T1000 (cell line): ENCODE measurements at places on chromosomes 5 and 9.

DNA sequence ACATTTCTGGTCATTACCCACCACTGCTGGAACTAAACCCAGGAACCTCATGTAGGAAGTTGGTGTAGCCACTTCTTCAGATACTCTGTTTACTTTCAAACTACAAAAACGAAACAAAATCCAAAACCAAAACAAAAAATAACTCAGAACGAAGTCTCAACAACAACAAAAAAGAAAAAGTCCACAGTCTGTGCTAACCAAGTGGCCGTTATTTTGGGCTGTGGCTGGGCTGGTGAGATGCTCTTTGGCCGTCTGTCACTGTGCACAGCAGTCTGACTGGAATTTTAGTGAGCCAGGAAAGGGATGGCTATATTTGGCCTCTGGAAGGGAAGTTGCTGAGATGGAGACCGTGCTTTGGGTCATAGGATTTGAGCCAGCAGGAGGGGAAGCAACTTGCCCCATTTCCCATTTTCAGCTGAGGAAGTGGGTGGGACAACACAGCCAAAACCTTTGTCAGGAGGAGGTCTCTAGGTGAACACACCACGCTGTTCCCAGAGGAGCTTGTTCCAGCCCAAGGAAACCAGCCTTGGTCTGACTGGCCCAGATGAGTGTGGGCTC, 334.1 kb downstream of the ZSWIM6 start:
- no peak for DNase-seq

DNA sequence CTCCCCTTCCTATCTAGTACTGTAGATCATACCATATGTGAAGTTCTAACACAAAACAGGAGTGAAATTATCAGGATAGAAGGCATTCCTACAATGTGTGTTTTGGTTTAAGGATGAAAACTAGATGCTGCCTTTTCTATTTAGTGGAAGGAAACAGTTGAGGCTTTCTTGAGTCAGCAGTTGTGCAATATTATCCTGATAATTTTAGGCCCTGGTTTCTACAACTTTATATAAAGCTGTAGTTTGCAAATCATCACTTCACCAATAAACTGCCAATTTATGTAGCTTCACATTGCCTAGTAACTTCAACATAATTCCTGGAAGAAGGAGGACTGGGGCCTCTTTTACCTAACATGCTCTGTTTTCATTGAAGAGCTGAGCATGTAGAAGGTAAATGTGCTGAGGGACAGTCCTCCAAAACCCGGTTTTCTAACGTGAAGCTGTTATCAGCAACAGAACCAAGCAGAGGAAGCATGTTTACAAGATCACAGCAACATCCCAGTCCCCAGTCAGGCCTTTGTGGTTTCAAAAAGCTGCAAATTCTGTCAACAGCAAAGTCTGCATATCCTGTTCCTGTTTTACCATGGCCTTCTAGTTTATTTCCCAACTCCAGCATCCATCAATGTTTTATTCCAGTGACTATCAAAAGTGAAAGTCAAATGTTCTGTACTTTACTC, 513.4 kb upstream of the MEF2C start:
- no peak for DNase-seq

DNA sequence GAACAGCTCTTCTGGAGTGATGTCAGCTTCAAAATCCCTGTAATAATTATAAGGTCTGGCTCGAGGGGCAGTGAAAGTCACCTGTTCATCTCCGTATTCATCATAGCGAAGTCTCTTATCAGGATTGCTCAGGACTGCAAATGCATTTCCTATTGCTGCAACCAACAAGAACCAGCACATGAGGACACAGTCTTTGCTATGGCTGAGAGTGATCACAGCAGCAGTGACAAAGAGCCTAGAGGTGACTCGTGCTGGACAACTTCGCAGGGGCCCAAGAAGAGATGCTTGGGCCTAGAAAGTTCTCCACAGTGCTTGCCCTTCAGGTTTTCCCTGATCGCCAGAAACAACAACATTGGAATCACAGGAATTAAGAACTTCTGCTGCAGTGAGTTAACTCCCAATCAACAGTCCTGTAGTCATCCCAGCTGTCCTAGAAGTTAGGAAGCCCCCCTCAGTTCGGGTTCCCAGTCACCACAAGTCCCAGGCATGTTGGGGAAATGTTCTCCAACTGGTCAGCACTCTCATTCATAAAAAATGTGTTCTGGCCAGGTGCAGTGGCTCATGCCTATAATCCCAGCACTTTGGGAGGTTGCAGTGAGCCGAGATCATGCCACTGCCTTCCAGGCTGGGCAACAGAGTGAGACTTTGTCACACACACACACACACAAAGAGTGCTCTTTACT, 13.0 kb downstream of the DNAJC18 start:
- DNase-seq: no peak

DNA sequence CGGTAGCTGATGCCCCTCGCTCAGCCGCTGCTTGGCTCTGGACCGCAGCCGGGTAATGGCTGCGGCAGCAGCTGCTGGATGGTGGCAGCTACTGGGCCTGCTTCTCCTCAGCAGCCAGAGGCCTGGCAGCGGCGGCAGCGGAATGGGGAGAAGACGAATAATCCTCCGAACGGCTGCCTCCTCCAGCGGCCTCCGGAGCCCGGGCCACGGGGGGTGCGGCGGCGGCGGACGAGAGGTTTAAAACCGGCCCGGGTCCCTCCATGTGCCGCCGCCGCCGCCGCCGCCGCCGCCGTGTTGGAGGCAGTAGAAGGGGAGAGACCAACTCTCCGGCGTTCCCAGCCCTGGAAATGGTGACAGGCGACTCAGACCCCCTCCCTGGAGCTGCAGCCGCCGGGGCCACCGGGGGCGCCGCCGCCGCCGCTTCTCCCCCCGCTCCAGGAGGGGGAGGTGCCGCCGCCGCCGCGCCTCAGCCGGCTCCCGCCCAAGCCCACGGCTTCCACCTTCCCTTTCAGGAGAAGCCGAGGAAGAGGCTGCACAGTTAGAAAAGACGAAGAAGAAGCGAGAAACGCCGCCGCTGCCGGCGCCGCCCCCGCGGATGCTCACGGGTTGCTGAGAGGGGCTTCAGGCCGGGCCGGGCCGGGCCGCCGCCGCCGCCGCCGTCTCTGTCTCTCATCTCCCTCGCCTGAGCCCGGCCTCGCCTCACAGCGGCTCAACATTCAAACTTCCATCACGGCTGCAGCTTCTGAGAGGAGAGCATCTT, 118.4 kb upstream of the PRSS3 start:
- DNase-seq: no peak

DNA sequence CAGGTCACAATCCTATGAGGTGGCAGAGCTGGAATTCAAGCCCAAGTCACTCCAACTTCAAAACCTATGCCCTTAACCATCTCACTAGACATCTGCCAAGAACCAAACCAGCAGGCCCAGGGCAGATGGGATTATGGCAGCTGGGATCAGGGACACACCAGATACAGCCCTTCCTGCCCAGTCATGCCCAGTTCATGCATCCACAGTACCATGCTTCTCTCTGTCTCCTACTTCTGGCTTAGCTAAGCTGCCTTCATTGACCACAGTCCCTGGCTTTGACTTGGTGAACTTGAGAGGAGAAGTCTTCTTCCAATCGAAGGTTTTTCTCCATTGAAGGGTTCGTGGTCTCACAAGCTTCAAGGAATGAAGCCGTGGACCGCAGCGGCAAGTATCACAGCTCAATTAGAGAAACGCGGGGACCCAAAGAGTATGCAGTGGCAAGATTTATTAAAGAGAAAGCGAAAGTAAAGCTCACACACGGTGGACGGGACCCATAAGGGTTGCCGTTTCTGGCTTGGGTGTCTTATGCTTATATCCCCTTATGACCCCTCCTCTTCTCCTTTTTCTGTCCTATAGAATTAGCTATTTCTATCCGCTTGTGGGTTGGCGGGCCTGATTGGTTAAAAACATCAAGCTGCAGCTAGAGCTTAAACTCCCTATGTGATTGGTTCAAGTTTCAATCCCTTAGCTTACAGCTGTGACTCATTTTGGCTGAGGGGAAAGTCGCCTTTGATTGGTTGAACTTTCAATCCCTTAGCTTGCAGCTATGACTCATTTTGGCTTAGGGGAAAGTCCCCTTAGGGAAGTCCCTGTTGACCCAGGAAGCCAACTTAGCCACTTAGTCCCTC, 101.2 kb downstream of the TRIM36 start:
- DNase-seq: peak; percentile 77

DNA sequence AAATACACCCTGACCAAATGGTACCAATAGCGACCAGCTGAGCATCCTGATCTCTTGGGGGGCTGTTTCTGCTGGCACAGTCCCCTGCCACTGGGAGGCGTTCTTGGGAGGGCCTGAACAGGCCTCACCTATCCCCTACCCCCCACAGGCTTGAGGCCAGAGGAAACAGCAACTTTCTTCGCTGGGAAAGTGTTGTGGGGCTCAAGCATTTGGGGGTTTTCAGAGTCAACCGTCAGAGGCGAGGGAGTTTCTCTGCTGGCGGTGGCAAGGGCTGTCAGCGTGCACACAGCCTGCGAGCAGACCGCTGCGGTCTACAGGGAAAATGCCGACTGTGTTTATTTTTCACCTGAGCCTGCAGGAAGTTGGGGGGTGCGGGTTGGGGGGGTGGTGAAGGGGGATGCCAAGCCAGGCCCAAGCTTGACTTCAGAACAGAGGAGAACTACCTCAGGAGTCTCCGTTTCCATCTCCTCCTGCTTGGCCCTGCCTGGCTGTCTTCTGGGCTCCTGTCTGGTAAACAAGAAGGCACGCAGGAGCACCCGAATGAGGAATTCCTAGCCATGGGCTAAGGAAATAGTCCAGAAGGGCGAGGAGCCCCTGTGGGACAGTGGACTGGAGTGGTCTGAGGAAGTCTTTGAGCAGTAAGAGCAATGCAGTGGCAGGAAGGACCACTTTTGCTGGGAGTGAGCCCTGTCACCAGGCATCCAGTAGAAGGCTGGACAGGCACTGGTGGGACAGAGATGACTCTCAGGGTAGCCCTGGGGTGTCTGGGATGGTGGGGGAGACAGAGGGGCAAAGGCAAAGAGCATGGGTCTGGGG, 18.1 kb downstream of the TCF7 start:
- no peak for DNase-seq

GRCh38 chr9:126980231-126980630, 65.6 kb downstream of the RALGPS1 start:
- no peak for DNase-seq

DNA sequence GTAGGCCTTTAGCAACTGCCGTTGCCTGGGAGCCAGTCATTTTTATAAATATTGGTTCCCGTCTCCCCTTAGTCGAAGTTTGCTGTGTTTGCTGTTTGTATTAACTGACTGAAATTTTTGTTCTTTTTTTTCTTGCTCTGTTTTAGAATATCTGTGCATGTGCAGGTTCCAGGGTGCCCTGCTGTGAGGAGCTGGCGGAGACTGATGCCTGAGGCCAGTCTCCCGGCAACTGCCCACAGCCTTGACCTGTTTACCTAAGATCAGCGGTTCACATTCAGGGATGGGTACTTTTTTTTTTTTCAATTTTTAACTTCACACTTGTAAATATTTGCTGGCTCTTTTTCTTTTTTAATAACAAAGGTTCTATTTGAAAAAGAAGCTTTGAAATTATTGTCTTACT, 262.6 kb upstream of the ADAMTS16 start:
- DNase-seq: no peak

DNA sequence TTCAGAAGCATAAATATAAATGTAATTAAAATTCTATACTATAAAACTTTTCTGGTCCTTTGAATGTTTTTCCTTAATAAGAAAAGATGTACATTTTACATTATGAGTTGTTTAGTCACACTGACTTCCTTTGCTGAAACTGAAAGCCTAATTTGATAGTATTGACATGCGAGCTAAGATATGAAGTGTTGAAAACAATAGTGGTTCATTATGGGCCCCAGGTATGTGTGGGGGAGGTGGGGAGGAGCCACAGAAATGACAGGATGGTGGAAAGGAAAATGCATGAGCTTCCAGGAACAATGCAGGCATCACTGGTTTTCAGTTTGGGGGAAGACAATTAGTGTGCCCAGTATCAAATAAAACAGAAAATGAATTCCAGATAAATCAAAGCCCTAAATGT, 35.4 kb upstream of the RLN1 start:
- no peak for DNase-seq

- DNase-seq: no peak
Observed at GRCh38 chr9:107137495-107138202, 145.4 kb upstream of the RAD23B start.

DNA sequence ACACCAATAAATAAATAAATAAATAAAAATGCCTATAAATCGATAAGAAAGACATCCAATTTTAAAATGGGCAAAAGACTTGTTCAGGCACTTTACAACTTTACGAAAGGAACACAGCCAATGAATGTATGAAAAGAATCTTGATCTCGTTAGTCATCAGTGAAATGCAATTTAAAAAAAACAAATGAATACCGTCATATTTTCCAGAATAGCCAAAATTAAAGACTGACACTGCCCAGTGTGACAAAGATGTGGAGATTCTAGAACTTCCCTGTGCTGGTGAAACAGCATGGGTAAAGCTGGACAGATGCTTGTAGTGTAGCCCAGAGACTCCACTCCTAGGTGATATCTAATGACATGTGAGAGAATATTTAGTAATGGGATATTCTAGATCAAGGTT, 127.1 kb downstream of the GOLPH3 start:
- no peak for DNase-seq

GRCh38 chr5:31033295-31033694, 160.2 kb upstream of the CDH6 start:
- no peak for DNase-seq

DNA sequence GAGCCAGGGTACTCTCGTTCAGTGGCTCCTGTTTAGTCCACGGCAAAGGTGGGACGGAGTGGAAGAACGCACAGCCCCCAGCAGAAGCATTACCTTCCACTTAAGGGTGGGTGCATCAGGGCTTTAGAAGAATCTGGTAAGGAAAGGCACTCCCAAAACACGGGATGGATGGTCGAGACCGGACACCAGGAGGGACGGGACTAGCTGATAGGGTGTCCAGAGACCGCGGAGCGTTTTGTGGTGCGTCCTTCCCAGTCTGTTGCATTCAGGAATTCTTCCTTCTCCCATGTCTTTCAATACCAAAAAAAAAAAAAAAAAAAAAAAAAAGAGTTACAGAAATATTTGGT, 545 bp upstream of the CTSV start:
- no peak for DNase-seq

DNA sequence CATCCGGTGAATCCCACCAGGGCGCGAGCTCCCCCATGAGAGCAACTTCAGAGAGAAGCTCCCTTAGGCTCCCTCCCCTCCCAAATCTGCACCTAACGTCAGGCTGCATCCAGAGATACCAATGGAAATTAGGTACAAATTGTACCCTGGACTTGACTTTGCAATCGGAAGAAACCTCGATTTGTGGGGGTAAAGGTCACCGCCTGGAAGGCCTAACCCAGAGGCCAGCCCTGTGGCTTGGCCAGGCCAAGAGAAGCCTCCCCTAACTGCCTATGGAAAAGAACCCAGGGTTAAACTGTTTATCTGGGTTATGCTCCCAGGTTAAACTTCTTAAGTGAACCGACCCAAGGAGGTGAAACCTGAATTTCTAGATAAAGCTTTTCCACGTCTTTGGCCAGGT, 80.4 kb downstream of the GTF3C4 start:
- no peak for DNase-seq

GRCh38 chr9:13118313-13118712, 161.2 kb downstream of the MPDZ start:
- DNase-seq: no peak

- no peak for DNase-seq
Observed at GRCh38 chr9:25205285-25205684, 473.0 kb downstream of the TUSC1 start.

- no peak for DNase-seq
Observed at GRCh38 chr5:147538236-147538635, 28.4 kb upstream of the DPYSL3 start.
